ENCODE measurements at places on chromosomes 12 and 14.

DNA sequence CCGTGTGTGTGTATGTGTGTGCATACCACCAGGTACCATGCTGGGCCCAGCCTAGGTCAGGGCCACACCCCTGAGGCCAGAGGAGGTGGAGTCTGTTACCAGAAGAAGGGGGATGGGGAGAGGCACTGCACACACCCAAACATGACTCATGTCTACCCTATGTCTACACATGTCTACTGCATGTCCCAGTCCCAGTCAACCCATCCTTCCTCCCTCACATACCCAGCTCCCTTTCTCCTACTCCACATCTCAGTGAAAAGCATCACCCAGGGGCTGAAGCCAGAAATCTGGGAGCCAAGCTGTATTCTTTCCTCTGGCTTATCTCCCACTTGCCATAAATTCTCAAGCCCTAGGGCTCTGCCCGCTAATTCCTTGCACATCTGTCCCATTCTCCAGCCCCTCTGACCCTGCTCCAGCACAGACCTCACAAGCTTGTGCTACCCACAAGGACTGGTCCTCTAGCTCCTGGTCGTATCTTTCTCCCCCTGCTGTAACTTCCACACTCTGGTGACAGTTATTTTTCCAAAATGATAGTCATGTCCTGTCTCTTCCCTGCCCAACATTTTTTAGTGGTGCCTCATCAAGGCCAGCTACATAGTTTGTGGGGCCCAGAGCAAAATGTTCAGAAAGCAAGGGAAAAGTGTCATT, 18.0 kb upstream of the APPL2 start:
- no peak for DNase-seq

DNA sequence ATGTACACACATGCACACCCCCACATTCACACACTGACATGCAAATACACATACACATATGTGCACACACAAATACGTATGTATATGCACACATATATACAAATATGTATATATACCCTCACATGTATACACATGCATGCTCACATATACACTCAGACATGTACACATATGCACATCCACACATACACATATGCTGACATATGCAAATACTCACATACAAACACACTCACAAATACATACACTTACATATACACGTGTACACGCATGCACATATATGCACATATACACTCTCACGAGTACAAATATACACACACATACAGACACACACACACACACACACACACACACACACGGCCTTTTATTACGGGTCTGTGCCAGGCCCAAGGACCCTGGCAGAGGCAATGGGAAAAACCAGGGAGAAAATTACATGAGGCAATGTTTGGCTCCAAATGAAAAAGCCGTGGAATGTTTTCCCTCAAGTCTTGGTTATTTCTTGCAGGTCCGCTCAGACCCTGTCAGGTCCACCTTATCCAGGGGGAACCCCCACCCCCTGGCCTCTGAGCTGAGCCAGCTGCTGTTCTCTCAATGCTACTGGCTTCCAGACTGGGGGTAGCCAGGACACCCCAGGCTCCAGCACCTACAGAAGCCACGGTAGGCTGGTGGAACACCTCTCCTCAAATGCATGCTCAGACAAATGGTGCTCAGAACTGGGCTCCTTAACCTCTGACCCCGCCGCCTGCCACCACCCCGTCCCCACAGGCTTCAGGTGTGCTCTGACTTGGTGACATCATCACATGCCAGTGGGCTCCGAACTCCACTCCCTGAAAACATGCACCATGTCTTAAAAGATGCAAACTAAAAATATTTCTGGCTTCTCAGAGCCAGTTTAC, 54.7 kb downstream of the BCL11B start:
- DNase-seq: no peak

DNA sequence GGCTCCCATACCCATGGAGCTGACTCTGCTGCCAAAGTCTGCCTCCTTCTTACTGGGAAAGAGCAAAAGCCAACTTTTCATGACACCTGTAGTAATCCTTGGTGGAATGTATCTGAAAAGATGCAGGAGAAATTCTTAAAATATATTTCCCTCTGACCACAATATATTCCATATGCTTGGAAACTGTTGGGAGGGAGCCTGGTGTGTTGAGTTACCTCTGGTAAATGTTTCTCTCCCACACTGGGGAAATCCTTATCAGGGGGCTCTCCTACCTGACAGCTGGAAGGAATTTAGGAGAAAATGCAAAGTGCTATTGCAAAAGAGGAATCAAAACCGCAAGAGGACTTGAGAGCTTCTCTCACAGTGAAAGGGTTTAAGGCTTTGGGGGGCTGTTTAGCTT, 139.4 kb downstream of the TBX5 start:
- DNase-seq: no peak

DNA sequence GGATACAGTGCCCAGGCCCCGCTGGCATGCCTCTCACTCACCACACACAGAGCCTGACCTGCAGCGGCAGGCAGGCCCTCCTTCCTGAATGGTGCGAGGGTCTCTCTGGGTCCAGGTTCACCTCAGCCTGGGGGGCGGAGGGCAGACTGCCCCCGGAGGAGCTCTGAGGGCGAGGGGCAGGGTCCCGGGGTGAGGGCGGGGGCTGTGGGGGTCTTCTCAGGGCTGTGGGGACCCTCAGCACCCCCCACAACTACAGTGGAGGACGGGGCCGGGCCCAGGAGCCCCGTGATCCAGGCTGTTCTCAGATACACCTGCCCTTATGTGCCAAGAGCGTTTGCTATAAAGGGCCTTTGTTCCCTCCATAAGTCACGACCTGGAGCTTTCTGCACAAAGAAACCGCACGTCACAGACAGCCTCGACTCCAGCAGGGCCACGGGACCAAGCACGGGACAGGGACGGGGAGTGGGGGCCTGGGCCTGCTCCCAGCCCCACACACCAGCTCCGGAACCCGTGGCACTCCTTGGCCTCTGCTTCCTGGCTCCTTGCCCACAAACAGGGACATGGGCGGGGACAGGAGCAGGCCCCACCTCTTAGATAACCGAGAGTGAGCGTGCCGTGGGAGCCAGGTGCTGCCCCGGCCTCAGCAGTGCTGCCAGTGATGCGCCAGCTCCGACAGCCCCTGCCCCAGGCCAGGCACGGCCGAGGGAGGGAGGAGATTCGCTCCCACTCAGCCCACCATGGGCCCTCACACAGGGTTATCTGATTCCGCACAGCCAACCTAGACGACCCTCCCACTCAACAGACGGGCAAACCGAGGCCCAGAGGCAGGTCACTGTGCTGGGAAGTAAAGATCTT, 101.9 kb downstream of the RFLNA start:
- DNase-seq: no peak

DNA sequence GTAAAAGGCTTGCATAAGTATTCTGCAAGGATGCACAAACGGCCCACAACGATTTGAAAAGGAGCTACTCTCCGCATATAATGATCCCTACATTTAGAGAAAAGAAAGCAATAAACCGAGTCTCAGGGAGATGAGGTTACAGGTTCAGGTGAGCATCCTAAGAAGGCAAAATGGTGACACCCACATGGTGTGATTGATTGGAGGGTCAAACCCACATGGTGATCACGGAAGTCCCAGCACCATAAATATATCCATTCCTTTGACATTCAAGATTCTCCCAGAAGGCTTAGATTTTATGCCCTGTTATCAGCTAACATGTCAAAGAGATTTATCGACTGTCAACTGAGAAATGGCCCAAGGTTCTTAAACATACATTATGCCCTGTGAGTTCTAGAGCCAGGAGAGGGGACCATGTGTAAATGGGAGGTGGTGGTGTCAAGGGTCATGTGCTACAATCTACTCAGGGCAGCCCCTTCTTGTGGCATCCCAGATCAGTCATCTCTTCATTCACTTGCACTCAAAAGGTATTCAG, 282.2 kb downstream of the EMP1 start:
- DNase-seq: no peak

DNA sequence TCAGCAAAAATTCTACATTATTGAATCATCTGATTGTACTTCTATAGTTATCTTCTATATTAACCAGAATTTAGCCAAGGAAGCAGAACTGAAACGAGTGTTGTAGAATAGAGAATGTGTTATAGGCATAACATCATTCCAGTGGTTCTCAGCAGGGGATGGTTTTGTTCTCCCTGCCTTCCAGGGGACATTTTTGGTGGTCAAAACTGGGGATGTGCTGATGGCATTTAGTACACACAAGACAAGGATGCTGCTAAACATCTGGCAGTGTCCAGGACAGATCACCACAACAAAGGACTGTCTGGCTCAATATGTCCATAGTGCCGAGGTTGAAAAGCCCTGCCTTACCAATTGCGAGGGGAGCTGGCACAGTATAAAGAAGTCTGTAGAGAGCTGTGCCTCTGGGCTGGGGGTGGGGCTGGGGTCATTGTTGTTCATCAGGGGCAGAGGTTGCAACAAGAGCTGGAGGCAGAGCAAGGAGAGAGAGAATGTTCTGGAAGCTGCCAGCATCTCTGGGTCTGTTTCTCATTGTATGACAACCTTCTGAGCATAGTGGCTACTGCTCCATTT, 1472.8 kb downstream of the AACS start:
- DNase-seq: no peak

Data from GM12892 (cell line).